ENCODE measurements at places on chromosomes 2 and 18.

DNA sequence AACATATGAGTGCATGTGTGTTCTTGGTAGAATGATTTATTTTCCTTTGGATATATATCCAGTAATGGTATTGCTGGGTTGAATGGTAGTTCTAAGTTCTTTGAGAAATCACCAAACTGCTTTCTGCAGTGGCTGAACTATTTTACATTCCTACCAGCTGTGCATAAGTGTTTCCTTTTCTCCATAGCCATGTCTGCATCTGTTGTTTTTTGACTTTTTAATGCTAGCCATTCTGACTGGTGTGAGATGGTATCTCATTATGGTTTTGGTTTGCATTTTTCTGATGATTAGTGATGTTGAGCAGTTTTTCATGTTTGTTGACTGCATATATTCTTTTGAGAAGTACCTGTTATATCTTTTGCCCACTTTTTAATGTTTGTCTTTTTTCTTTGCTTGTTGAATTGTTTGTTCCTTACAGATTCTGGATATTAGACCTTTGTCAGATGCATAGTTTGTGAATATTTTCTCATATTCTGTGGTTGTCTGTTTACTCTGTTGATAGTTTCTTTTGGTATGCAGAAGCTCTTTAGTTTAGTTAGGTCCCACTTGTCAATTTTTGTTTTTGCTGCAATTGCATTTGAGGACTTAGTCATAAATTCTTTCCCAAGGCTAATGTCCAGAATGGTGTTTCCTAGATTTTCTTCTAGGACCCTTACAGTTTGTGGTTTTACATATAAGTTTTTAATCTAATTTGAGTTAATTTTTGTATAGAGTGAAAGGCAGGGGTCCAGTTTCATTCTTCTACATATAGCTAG, 17.6 kb upstream of the KCNE4 start:
- no peak for DNase-seq

DNA sequence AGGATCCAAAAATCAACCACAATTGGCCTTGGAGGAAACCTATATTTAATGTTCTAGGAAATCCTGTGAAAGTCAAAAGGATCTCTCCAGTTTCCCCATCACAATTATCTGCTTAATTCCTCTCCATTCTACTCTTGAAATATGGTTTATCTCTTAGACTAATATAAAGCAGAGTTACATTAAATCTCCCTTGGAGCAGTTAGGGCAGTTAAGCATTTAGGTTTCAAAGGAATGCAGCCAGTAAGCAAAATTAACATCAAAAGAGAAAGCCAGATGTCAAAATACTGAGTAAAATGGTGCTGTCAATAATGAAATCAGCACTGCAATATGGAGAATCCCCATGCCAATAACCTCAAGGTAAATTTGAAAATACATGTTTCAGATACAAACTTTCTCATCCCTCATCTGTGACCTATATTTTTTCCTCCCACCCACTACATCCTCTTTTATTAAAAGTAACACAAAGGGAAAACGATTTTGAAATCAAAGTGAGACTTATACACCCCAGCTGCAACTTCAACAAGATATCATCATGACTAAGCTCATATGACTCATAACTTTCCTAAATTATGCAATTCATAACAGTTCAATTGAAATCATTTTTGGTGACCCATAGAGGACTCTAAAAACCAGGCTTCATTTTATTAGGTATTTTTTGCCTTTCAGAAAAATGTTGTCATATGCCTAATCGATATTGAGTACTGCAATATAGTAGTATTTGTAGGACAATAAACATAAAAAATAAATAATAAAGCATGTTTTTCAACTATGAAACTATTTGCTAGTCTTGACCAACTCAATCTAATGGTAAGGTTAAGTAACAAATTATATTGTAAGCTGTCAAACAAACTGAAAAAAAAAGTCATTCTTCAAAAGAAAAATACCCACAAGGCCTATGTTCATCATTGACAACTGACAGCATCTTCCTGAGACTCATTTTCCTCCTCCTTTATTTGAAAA, 3.1 kb downstream of the ADAM17 start:
- peak; percentile 32 for DNase-seq

DNA sequence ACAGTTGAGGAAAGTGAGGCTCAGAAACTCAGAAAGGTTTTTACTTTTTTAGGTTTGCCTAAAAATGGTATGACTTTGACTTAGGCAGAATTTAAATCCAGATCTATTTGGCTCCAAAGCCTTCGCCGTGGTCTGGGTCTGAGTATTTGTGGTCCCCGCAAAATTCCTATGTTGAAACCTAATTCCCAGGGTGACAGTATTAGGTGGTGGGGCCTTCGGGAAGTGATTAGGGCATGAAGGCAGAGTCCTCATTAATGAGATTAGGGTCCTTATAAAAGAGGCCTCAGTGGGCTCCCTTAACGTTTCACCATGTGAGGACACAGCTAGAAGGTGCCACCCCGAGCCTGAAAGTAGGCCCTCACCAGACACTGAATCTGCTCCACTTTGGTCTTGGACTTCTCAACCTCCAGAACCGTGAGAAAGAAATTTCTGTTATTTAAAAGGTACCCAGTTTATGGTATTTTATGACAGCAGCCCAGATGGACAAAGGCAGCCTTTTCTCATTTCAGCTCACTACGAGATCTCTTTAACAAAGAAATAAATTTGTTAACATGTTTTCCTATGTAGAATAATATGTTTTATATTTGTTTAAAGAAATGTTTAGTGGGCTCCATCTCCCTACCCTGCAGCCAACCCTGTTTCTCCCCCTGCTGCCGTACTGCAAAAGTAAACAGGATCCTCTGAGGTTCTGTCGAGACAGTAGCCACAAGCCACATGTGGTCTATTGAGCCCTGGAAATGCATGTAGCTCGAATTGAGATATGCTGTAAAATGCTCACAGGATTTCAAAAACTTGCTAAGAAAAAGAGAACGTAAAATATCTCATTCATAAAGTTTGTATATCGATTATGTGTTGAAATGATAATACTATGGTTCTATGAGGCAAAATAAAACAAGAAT, 80.6 kb downstream of the MOGAT1 start:
- DNase-seq, result no peak

DNA sequence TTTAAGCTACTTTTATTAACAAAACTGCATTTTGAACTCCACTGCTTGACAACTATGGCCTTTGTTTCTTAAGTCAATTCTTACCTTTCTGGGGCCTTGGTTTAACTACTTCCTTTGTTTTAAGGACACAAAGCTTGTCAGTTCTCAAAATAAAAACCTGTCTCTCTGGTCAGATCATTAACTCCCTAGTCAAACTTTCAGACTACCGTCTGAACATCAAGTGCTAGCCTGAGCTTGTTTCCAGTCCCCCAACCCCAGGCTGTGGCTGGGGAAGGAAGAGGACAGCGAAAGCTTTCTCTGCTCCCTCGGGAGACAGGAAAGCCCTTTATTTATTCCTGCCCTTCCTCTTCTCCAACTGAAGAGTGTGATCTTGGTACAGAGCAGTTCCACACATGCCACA, 1.7 kb downstream of the SH3YL1 start:
- no peak for DNase-seq

DNA sequence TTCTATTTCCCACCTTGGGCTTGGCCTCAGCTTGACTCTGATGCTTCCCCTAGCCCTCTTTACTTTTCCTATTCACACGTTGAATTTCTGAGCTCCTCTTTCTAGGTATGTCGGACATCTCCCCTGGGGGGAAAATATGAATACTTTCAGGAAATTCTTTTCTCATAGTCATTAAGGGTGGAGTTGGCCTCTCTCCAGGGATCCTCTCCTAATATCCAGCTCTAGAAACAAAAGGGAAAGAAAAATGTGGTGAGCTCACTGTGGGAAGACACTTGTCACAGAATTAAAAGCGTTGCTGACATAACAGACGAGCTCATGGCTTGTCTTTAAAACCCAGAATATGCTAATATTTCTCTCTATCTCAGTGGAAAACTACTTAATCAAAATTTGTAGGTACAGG, 132.7 kb upstream of the MEX3C start:
- no peak for DNase-seq

DNA sequence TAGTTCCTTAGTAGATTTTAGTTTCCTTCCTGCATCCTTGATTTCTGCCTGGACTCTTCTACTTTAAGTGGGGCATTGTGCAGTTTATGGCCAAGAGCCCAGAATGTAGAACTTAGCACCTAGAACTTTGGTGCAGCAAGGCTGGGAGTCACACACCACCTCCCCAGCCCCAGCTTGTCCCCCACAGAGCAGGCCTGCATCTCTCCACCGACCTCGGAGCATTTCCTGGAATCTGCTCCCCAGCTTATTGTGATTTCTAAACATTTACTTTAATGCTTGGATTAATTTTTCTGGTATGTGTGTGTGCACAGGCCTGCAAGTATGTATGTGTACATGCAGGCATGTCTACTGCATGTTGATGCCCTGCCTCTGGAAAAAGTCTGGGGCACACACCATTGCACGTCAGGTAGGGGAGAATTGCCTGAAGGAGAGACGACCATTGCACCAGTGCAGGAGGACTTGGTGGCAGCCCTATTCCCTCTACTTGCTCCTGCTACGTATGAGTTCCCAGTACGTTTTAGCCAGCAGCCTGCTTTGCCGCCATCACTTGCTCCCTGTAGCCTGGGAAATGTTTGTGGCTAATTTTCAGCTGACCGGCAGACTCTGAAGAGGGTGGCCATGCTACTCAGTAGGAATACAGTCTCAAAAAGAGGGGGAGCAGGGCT, 419.9 kb upstream of the HS6ST1 start:
- DNase-seq, result no peak

DNA sequence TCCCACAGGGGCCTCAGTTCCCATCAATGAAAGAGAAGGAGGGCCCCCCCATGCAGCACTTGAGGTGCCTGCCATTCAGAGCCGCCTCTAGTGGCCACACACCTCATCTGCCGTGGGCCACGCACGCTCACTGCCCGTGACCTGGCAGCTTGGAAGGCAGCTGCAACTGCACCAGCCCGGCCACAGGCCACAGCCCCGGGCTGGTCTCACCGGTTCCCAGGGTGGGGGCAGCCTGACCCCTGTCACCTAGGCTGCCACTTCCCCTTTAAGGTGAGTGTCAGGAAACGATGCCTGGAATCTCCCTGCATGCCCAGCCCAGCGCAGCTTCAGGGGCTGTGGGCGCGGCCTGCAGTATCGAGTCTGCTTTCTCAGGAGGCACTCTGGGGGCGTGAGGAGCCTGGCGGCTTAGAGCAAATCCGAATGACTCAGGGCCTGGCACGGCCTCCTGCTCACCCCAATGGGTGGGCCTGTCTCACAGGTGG, 2.6 kb downstream of the MAB21L4 start:
- peak; percentile 10 for DNase-seq

DNA sequence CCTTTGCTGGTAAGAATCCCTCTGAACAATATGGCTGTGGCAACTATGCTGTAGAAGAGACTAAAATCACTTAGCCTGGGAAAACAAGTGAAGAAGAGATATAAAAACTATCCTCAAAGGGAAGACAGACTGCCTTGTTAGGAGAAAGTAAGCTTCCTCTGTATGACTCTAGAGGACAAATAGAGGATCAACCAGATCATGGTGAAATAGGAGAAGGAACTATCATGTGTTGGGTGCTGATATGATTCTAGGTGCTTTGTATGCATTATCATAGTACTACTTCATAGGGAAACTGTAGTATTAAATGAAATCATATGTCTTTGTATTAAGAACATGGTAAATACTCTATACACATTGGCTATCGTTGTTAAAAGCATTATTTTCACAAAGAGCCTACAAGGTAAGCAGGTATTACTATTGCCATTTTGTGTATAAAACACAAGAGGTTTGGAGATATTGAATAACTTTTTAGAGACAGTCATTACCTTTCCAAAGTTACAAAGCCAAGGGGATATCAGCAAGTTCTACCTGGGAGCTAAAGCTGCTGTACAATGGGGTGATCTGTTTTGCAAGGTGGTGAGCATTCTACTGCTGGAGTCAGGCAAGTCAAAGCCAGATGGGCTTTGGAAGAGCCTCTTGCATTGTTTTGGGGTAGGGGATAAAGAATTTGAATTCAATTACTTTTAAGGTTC, 402.6 kb downstream of the ALK start:
- no peak for DNase-seq

DNA sequence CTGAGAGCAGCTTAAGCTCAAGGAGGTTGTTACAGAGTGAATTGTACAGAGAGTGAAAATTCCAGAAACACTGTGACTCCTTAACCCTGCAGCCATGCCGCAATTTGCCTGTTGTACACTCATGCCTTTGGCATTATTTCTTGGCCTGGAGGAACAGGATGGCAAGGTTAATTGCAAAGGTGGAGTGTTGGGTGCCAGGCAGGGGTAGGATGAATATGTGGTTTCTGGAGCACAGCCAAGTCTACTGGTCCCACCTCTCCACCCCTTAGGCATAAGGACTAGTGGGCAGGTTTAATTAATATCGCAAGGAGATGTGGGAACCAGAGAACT, 250.2 kb downstream of the LRRTM1 start:
- DNase-seq, result no peak

Data from CD4-positive, alpha-beta T cell treated with Interleukin-10 for 1 hour (primary cell).